Hematopoietic multipotent progenitor cell treated with erythropoietin and hydrocortisone succinate and interleukin-3 and kit ligand, for 17 days (in vitro differentiated cells): ENCODE measurements at places on chromosomes 7 and 10.
A peak's percentile ranks its signal among the peaks of the same experiment; 100 is the strongest.

- DNase-seq = no peak
Measured at GRCh38 chr7:112462236-112462635, 12.0 kb downstream of the IFRD1 start.

GRCh38 chr10:130036296-130037065, 72.4 kb upstream of the EBF3 start:
- no peak for DNase-seq

GRCh38 chr7:80127412-80128160, 7.0 kb upstream of the GNAI1 start:
- no peak for DNase-seq

GRCh38 chr10:33521062-33521461, 186.6 kb upstream of the NRP1 start:
- DNase-seq = no peak

GRCh38 chr7:130732980-130733930, 752 bp downstream of the KLF14 start:
- no peak for DNase-seq

- DNase-seq = no peak
Measured at GRCh38 chr10:12921163-12921562, 80.3 kb downstream of the CCDC3 start.

DNA sequence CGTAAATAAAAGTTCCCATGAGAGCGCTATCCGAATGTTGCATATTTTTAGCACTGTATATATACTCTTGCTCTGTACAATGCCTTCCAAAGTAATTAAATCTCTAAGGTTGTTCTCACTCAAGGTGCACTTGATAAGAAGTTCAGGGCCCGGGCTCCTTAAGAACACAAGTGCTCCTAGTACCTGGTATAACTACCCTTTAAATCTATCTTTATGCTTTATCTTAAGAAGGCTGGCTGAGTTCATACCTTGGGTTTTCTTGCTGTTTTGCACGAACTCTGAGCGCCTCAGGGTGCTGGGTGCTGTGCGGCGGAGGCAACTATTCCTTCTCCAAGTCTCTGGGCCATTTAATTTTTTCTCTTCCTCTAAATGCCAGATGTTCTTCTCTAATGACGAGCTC, 80.4 kb downstream of the DNMBP start:
- DNase-seq = no peak

DNA sequence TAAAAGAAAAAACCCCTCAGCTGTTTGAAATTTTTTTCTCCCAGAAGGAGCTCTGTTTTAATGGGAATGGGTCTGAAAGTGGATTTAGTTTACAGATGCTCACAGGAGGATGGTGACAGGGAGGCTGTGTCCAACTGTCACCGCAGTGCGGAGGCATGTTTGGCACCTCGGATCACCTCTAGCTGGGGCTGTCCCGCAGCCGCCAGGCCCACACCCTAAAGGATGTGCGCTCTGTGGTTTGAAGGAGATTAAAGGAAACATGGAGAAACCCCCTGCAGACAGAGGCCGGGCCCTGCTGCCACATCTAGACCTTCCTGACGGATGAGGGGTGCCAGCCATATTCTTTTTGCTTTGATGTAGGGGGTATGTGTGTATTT, 160.6 kb downstream of the DNAJB6 start:
- DNase-seq = no peak

- no peak for DNase-seq
Measured at GRCh38 chr10:116088985-116089384, 184.0 kb downstream of the GFRA1 start.

DNA sequence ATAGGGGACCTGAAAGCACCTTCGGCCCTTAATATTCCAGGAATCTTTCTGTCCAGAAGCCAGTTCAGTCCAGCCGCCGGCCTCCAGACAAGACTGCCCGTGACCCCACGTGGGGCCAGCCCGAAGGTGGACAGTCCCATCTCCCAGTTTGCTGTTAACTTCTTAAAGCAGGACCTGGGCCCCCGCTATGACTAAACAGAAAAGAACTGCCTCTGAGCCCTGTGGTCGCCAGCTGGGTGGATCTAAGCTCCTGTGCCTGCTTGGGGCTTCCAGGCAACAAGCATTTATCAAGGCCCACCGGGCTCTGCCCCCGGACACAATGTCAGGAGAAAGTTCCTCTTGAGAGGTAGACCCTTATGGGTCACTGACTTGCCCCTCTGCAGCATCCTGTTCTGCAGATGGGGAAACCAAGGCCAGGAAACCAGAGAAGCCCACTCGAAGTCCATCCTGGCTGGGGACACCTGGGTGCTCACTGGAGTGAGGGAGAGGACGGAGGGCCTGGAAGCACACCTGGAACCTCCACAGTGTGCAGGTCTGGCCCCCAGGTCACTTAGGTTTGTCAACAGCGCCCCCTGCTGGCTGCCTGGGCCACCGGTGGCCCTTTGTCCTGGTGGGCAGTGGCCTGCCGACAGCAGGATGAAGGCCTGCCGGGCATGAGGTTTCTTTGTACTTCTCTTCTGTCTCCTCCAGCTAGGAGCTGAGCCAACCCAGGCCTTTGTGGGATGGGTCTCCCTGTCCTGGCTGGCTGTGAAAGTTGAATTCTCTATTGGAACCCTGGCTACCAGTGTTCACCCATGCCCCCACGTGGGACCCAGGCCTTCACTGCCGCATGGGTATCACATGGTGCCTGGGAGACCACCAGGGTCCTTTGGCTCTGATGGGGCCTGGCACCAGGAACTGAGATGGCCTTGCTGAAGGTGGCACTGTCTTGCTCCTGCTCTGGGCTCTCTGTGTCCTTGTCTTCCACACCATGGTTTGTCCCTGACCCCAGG, 128.0 kb downstream of the ZMIZ1 start:
- DNase-seq = peak; percentile 77

DNA sequence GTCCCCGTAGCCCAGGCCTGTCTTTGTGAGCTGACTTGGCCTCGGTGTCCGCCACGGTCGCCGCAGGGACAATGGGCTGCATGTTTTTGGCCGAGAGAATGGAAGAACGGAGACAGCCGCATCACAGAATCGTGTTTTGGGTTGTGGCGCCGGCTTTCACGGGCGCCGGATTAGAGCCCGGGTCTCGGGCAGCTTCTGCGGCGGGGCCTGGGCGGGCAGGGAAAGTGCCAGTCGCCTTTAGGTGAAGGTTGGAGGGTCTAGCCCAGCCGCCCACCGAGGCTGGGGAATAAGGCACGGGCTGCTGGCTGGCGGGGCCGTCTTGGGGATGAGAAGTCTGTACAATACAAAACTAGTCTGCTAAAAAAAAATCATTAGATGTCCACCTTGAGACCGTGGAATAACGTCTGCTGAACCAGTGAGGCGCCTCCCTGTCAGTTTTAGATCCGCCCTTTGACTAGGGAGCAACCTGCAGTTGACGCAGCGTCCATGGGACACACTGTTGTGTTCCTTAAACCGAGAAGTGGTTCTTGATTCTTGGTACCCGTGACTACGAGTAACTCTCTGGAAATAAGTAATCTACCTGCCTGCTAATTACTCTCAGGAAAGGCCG, 577 bp downstream of the DNAJB9 start:
- peak; percentile 81 for DNase-seq
